ENCODE measurements at places on chromosomes 4 and X.

GRCh38 chr4:47786958-47787370 is 50.9 kb downstream of the CORIN start:
- DNase-seq, result no peak

- no peak for DNase-seq
Measured at GRCh38 chrX:55709735-55710134, 7.8 kb upstream of the RRAGB start.

DNA sequence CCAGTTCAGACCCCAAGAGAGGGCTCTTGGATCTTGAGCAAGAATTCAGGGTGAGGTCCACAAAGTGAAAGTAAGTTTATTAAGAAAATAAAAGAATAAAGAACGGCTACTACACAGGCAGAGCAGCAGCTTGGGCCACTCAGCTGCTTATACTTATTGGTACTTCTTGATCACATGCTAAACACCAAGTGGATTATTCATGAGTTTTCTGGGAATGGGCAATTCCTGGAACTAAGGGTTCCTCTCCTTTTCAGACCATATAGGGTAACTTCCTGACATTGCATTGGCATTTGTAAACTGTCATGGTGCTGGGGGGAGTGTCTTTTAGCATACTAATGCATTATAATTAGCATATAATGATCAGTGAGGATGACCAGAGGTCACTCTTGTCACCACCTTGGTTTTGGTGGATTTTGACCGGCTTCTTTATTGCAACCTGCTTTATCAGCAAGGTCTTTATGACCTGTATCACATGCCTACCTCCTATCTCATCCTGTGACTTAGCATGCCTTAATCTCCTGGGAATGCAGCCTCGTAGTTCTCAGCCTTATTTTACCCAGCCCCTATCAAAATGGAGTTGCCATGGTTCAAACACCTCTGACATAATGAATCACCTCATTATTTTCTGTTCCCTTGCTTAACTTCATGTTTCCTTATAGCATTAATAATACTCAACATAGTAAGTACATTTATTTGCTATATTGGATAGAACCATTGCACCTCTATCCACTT is 476.3 kb downstream of the DTHD1 start:
- DNase-seq, result no peak

DNA sequence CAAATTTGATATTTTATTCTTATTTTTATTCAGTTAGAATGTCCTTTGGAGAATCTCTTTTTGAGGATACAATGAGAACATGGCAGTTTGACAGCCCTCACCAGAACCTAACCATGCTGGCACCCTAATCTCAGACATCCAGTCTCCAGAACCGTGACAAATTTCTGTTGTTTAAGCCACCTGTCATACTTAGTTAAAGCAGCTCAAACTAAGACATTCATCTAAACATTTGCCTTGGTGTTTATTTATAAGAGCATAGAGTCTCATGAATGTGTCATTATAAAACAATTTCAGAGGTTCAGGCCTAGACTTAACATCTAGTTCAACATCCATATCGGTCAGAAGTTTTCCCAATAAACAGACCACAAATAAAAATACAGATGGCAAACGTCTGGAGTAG is 125.1 kb upstream of the FUNDC1 start:
- DNase-seq, result no peak

GRCh38 chr4:825063-825970 is 612 bp downstream of the CPLX1 start:
- DNase-seq, result no peak

- no peak for DNase-seq
Measured at GRCh38 chr4:180542445-180543100, 1700.6 kb upstream of the TENM3 start.

DNA sequence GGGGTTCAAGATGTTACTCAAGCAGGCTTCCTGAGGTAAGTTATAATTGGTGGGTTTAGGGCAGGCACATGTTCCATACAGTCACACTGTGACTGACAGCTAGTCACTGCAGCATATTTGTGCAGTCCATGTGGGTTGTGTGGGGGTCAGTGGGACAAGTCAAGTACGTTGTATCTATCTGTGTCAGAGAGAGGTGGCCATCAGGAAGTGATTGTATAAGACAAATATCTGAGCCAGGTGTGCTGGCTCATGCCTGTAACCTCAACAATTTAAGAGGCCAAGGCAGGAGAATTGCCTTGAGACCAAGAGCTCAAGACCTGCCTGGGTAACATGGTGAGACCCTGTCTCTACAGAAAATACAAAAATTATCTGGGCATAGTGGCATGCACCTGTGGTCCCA is 509.3 kb downstream of the CENPC start:
- DNase-seq, result no peak

GRCh38 chrX:100674705-100675104 is 30.7 kb downstream of the SRPX2 start:
- DNase-seq, result no peak

DNA sequence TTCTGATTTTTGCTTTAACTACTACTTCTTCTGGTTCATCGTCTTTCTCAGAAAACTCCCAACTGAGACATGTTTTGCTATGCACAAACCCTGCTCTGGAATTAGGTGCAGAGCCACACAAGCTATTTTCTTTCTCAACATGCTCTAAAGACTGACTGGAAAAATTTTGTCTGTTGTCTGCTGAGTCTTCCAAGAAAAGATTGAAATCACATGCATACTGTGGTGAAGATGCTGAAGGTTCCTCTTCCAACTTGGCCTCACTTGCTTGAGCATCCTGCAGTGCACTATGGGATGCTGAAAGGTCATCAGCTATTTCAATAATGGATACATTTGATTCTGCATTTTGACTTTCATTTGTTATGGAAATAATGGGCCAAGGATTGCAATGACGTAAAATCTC is 24.1 kb downstream of the PIN4 start:
- no peak for DNase-seq

GRCh38 chr4:74968456-74969164 is 35.7 kb downstream of the PARM1 start:
- no peak for DNase-seq

DNA sequence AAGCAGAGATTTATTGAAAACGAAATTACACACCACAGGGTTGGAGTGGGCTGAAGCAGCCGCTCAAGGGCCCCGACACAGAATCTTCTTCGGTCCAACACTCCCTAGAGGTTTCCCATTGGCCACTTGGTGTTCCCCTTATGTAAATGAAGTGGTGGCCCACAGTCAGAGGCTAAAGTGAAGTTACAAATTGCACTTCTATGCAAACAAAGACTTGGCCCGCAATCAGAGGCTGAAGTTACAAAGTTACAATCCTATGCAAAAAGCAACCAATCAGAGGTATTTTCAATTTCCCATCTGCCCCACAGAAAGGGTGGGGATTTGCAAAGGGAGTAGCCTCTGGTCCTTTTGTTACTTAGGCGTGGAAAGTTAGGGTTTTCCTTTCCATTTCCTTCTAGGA is 35.7 kb upstream of the SLC25A43 start:
- DNase-seq, result no peak

GRCh38 chr4:118173126-118173525 is 138.8 kb downstream of the NDST3 start:
- DNase-seq, result no peak

- no peak for DNase-seq
Measured at GRCh38 chr4:156545003-156545785, 426.4 kb downstream of the PDGFC start.

- DNase-seq, result no peak
Measured at GRCh38 chr4:74658116-74658515, 136.2 kb downstream of the BTC start.

DNA sequence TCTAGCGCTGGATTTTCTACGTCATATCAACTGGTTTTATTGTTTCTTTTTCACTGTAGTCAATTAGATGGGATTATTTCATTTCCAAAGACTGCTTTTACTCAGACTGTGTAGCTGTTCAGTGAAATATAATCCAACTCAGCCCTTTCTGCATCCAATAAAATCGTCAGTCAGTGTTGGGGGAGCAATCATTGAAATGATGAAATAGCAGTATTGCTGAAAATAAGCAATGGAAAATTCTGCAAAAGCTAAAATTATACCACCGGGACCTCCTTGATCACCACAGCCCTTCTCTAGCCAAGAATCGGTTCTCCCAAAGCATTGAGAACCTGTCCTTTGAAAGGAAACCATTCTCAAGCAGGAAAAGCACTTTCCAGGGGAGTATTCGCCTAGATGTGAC is 243.1 kb upstream of the TENM3 start:
- no peak for DNase-seq

- no peak for DNase-seq
Measured at GRCh38 chrX:103999234-103999633, 14.3 kb downstream of the H2BW1 start.

- DNase-seq, result peak; percentile 2
Measured at GRCh38 chr4:163167333-163167626, 590 bp upstream of the NAF1 start.

DNA sequence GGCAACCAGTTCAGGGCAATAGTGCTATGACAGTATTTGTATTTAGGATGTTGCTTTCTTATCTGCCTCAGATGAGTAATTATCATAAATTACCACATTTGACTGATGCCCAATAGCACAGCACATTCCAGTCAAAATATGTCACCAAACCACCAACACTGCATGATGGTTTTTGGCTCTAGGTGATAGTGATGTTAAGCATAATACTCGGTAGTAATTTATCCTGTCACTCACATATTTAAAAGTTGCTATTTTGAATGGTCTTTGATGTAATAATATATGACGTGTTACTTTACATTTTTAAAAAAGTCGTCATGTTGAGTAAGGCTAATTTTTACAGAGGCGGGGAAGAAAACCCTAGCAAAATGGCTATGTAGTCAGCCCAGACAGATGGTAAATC is 42.5 kb downstream of the UNC5C start:
- no peak for DNase-seq

- no peak for DNase-seq
Measured at GRCh38 chr4:123497340-123497739, 100.7 kb downstream of the SPRY1 start.

DNA sequence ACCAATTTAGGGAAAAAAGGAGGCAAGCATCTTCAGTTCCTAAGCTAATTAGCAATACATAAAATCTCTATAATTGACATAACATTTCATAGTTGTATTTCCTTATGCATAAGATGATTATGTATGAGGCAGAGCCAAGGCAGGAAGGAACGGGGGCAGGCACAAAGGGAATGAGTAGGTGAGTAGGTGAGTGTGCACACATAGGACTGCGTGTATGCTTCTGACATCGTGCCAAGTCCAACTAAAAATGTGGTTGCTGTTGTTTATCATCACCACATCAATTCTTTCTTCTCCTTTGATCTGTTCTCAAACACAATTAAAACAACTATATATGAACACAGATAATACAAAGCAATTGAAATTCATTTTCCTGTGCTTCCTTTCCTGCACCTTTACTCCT is 131.2 kb downstream of the UNC5C start:
- no peak for DNase-seq

GRCh38 chr4:130510661-130511060 is 1414.7 kb downstream of the C4orf33 start:
- DNase-seq, result no peak

DNA sequence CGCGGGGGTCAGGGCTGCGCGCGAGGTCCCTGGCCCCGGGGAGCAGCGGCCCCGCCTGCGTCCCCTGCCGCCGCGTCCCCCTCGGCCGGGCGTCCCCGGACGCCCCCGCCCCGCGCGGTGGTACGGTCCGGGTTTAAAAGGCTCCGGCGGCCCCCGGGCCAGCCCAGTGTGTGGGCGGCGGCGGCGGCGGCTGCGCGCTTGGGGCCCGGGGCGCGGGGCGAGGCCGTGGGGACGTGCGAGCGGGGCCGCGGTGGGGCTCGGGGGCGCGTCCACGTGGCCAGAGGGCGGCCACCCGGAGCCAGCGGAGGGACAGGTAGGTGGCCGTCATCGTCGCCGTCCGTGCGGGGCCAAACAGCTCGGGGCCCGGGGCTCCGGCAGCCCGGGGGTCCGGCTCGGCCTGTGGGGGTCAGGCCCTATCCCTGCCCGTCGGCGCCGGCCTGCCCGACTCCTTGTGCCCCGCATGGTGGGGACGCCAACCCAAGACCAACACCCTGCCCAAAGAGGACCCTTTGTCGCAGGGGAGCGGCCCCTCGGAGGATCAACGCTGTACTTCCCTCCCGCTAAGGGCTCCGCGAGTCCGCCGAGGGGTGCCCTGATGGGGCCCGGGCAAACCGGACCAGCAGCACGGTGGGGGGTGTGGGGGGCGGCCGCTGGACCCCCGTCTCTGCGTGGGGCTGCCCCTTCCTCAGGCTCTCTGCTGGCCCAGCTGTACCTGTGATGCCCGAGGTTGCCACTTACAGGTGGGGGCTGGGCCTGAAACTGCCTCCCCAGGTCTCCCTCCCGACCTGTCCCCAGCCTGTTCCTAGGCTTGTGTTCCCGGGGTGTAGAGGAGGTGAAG is at the start of gene PLXNA3:
TSS of gene PLXNA3 (plus strand) at position 166 of the 838 bp plus-strand sequence. CDS start 1,903 bp downstream, outside the sequence.
- DNase-seq, result peak; percentile 8

- DNase-seq, result no peak
Measured at GRCh38 chr4:81260443-81261101, 45.5 kb upstream of the PRKG2 start.

DNA sequence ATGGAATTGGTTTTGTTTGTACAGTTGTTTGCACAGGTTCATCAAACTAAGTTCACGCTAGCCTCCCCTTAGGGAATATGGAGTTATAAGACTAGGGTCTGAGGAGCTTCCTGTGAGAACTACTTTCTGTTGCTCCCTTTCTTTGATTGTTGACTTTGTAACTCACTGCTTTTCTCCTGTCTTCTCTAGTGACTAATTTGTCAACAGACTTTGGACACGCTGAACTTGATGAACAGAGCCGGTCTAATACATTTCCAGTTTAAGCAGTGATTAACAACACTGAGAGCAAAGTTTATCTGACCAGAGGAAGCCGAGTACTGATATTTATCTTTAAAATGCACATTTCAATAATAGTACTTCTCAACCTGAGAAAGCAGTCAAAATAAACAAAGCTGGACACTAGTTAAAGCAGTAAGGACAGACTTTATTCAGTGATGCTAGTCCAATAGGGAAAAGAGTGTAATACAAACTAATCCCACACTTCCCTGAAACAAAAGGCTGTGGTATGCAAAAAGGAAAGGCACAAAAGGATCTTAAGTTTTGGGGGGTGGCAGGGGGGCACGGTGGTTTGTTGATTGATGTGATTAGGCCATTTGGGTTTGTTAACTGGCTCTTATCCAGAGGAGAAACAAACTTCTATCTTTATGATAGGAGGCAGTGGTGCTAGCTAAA is 2.7 kb upstream of the NUDT9 start:
- DNase-seq, result no peak

DNA sequence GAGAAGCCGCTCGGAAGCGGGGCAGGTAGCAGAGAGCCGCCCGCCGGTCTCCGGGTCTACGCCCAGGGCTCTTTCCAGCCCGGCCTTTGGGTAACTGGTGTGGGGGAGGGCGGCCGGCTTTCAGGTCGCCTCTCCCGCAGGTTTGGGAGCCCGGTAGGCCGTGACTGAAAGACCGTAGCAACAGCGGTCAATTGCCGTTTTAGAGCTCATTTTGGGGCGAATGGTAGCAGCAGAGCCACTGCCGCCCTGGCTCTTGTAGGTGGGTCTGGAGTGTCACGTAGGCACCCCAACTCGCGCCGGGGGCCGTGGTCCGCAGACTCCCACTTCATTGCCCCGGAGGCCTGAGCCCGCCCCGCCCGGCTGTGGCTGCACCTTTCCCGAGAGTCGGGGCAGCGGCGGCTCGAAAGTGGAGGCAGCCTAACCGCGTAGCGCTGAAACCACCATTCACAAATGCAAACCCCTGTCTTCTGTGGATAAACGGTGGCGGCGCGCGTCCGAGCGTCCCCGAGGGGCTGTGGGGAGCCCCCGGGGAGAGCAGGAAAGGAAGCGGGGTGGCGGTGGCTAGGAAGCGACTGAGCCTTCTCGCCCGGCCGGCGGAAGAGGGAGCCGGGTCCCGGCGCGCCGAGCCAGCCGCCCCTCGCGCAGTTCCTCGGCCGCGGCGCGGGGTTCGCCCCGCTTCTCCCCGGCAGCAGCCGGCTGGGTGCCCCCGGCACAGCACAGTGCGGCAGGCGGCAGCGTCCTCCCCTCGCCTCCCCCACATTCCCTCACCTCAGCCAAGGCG is 2185.1 kb upstream of the TENM3 start:
- no peak for DNase-seq

GRCh38 chrX:136146614-136147314 is 569 bp upstream of the FHL1 start:
- DNase-seq, result no peak

All from NCI-H510A treated with DMSO at 0.1 percent for 48 hours (cell line).